ENCODE measurements at places on chromosomes 5 and 9. TPM values are rescaled to one million over a fixed set of nuclear protein-coding genes. Genes with fewer than 3 reads are reported as not detected.

Gene RORB
- not detected for polyA plus RNA-seq

Gene TOR1A
- polyA plus RNA-seq, result 48.9 TPM

Gene SAXO1
- 0.45 TPM for polyA plus RNA-seq

Gene MOB3B
- polyA plus RNA-seq, result 0.07 TPM

Gene LCNL1
- not detected for polyA plus RNA-seq

Gene FBLL1
- polyA plus RNA-seq, result not detected

Gene LHX2
- not detected for polyA plus RNA-seq

Gene STK10
- polyA plus RNA-seq, result 141 TPM

Gene SPATA24
- 4.6 TPM for polyA plus RNA-seq

Gene STK32A
- polyA plus RNA-seq, result not detected

Gene SPINK7
- not detected for polyA plus RNA-seq

Gene NR6A1
- polyA plus RNA-seq, result not detected

Gene RNF208
- not detected for polyA plus RNA-seq

Gene SH2D3C
- 20.9 TPM for polyA plus RNA-seq

Gene NIPAL4
- not detected for polyA plus RNA-seq

Gene ANKRD31
- 0.22 TPM for polyA plus RNA-seq

Gene QRFP
- polyA plus RNA-seq, result not detected

Gene HARS2
- 30.7 TPM for polyA plus RNA-seq

Gene SLCO6A1
- polyA plus RNA-seq, result not detected

Gene GTF3C4
- polyA plus RNA-seq, result 5.0 TPM

Gene RUSC2
- 0.92 TPM for polyA plus RNA-seq
